KG1 (cell line): ENCODE measurements at places on chromosomes 13 and 19.

- DNase-seq: no peak
These were observed 6.1 kb downstream of the WDR83 start for GRCh38 chr19:12672744-12673143.

- peak; percentile 9 for DNase-seq
These were observed 13.3 kb upstream of the MISP start for GRCh38 chr19:737591-738093.

GRCh38 chr13:97298816-97299215 is 76.7 kb downstream of the MBNL2 start:
- DNase-seq: no peak

DNA sequence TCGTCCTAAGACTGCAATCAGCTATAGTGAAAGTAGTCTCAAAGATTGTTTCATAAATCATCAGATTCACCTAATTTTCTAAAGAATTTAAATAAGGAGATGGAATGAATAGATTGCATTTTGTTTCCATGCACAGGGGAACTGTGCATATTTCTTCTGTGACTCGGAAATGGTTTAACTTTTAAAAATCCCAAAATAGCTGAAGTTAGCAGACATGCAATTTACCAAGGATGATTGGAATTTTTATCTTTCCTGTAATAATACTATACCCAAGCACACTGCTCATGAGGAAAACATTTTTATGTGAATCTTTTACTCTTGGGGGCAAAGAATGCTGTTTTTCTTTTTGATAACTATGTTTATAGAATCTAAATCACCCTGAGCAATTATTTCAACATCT is 15.0 kb upstream of the LMO7 start:
- no peak for DNase-seq

GRCh38 chr19:32686847-32687475 is 4.7 kb upstream of the NUDT19 start:
- DNase-seq: no peak

DNA sequence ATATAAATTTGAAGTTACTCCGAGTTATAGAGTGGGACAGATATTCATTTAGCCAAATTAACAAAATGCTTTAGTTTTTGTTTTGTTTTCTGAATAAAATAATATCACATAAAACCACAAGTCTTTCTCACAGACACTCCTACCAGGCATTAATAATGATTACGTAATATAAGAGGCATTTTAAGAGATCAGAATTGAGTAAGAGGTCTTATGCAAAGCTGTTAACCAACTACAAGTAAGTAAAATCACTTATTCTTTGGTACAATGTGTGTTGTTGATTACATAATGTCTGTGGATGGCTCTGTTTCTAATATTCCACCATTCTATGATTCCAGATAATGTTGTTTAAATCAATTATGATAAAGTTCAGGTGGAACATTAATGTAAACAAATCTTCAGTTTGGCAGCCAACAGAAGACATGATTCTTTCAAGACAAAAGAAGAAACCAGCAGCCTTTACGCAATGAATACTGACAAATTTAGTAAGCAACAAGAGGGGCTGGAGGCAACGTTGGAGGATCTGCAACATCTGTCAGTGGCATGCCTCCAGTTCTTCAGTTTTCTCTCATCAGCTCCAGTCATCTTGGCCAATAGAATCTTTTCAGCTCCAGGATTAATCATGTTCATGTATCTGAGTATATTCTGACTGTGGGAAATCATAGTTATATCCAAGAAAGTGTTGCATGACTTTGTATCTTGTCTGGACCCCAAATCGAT is 403.8 kb downstream of the SLITRK5 start:
- no peak for DNase-seq

GRCh38 chr13:94414141-94414540 is 65.3 kb downstream of the DCT start:
- no peak for DNase-seq

- no peak for DNase-seq
These were observed 7.2 kb downstream of the ABHD13 start for GRCh38 chr13:108225440-108225839.

DNA sequence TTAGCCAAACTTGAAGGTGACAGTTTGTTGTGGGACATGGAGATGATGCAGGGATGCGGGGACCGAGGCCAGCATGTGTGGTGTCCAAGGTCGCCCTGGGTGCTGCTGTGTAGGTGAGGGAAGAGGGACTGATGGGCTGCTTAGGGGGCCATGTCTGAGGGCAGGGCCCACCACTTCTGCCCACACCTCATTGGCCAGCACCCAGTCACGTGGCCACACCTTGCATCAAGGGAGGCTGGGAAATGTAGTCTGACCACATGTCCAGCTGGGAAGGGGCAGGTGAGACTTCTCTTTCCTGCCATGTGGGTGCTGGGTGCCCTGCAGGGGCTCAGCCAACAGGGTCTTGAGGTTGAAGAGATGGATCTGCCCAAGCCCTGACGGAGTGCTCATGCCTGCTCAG is 88.9 kb downstream of the KDM4B start:
- no peak for DNase-seq

- no peak for DNase-seq
These were observed 93.8 kb upstream of the C1QTNF9B start for GRCh38 chr13:23991119-23991518.

DNA sequence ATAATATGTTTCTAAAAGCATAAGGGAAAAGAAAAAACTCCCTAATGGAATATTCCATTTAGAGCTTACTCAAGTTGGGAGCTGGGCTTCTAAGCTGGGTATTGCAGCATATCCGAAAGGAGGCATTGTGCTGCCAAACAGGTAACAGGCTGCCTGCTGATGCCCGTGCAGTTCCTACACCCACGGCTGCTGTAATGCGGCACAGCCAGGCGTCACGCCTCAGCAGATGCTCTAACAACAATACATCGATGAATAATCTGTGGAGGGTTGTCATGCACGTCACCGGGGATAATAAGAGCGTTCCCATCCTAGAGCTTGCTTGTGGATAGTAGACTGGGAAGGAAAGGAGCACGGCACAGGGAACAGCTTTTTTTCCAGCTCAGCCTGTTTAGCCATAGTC is 1582.1 kb upstream of the SLC10A2 start:
- DNase-seq: no peak
